ENCODE measurements at places on chromosomes 6 and 20. TPM values are rescaled to one million over a fixed set of nuclear protein-coding genes. Genes with fewer than 3 reads are reported as not detected.

GRCh38 chr20:34891166-34892062, 15.0 kb downstream of the ACSS2 start:
- no peak for DNase-seq

GRCh38 chr6:15464211-15464725, 198.6 kb downstream of the DTNBP1 start:
- DNase-seq, result peak; percentile 82

The NTSR1 gene
- not detected for total RNA-seq

The BTNL2 gene
- not detected for total RNA-seq

DNA sequence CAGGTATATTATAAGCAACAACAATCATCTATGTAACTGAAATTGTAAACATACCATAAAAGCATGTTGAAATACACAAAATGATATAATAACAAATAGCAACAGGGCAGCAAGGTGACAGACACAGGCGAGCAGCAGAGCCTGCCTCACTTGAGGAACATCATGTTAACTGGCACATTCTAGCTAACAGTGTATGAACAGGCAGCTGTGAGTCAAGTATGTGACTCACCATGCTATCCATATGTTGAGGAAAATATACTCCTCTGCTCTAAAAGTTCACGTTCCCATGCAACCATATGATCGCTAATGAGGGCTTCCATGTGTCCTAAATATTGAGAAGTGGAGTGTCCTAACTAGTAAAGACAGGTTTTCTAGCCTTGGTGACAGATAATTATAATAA, 18.4 kb downstream of the SERAC1 start:
- DNase-seq, result no peak

The RIPPLY2 gene
- total RNA-seq, result not detected

- DNase-seq, result no peak
These were observed 241.5 kb upstream of the RNF24 start for GRCh38 chr20:4256874-4257273.

The TPX2 gene
- 55.5 TPM for total RNA-seq

- DNase-seq, result no peak
These were observed 34.9 kb upstream of the LOC128125822 start for GRCh38 chr6:63537201-63537958.

DNA sequence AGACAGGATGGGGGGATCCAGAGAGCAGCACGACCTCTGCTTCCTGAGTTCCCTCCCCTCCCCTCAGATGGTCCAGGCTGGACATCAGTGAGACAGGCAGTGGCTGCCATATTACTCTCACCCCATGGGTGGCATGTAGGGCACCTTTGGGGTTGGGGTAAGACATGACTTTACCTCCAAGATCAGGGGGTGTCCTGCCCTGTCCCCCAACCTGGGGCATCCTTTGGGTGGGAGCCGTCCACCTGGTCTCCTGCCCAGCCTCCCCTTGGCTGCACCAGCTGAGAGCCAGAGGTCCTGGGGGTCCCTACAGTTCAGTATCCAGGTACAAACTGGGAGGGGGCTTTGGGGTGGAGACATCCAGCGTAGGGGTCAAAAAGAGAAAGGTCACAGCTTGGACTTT, 48.7 kb upstream of the SLCO4A1 start:
- DNase-seq, result no peak

- DNase-seq, result peak; percentile 46
These were observed 5.5 kb downstream of the SIRT5 start for GRCh38 chr6:13579911-13580310.

DNA sequence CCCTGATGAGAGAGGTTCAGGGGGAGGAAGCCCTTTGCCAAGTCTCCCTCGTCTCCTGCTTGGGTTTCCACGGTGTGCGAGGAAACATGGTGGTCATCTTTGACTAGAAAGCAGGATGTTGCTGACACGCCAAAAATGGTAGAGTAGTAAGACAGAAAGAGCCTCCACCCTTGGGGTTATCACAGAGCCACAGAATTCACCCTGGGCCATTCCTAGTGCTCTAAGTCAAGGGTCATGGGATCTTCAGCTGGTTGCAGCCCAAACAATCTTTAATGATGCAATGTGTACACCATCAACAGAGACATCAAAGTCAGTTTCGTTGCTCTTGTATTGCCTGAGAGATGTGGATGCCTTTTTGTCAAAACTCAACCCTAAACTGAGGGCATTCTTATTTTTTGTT, 201.9 kb downstream of the LY86 start:
- no peak for DNase-seq

DNA sequence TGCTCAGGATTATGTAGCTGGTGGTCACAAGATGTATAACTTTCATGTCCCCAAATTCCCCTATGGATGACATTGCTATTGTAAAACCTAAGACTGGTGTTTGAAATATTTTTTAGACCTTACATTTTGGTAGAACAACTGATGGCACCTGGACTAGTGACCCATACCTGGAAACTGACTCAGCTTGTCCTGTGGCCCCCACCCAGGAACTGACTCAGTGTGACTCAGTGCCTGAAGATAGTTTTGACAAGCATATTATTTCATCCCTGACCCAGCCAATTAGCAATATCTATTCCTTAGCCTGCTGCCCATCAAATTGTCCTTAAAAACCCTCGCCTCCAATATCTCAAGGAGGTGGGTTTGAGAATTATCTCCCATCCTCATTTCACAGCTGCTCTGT, 90.9 kb upstream of the GRIK2 start:
- DNase-seq, result no peak

GRCh38 chr6:122730775-122731386, 48.6 kb upstream of the FABP7 start:
- peak; percentile 74 for DNase-seq

GRCh38 chr6:33766921-33767907, 20.5 kb upstream of the IP6K3 start:
- no peak for DNase-seq

The IMPG1 gene
- not detected for total RNA-seq

The OR2H2 gene
- not detected for total RNA-seq

The C6orf163 gene
- total RNA-seq, result 3.1 TPM

The MTFR2 gene
- 7.2 TPM for total RNA-seq

DNA sequence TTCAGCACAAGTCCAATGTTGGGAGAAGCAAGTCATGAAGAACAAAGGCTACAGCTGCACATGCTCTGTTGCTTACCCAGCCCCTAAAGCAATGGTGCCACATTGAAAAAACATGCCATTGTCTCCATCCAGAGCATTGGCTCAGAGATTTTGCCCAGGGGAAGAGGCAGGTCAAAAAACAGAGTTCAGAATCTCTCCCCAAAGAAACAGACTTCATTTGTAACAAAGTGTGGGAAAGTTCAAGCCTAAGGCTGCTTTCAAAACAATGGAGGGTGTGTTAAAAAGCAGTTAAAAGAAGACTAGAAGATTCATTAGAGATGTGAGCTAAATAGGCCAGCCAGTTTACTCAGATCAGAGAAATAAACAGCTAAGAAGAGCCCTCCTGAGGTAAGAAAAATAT, 63.6 kb downstream of the DZANK1 start:
- DNase-seq, result no peak

Measured in Karpas-422 (cell line).